Keratinocyte (primary cell): ENCODE measurements at places on chromosomes 2 and 18.

GRCh38 chr2:32711219-32711618 is 83.4 kb downstream of the TTC27 start:
- no peak for DNase-seq

DNA sequence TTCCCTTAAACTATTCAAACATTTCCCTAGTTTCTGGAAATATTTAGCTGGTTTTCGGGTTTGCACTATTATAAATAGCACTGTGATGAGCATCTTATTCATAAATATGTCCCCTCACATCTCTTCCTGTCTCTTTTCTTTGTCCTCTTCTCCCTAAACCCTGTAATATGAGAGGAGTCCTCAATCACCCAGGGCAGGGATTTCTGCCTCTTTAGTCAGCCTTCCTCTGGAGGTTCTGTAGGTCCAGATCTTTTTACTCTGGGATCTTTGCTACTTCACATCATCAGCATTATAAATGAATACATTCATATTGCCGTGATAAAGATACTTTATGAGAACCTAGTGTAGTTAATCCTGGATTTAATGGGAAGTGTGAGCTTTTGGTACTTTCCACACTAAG is 87.9 kb upstream of the TTN start:
- no peak for DNase-seq

DNA sequence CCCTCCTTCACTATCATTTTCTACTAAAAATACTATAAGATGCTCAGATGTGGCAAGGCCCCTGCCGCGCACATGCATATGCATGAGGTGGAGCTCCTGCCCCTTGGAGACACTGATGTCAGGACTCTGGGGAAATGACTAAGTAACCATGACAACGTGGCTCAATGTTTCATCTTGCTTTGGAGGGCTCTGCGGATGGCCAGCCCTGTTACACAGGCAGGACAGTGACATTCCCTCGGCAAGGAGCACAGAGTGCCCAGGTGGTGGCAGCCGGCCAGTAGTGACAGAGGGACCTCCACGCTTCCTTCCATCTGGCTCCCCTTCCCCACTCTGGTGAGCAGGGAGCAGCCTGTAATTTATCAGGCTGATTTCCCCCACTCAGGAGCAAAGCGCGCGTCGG is 364.1 kb downstream of the SS18 start:
- DNase-seq: no peak

DNA sequence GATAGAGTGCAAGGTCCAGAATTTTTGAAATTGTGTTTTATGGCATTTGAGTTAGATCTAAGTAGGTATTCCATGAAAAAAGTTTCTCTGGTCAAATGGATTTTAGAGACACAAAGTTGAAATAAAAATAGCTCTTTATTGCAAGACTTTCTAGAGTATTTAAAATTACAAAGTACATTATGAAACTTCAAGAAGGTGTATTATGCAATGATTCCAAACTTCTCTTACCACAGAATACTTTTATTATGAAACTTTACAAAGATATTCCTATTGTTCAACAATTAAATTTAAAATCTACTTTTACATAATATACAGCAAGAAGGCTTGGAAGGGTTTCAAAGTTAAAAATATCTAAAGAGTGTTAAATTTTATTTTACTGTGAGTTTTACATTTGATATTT is 65.9 kb downstream of the CALCRL start:
- DNase-seq: no peak

DNA sequence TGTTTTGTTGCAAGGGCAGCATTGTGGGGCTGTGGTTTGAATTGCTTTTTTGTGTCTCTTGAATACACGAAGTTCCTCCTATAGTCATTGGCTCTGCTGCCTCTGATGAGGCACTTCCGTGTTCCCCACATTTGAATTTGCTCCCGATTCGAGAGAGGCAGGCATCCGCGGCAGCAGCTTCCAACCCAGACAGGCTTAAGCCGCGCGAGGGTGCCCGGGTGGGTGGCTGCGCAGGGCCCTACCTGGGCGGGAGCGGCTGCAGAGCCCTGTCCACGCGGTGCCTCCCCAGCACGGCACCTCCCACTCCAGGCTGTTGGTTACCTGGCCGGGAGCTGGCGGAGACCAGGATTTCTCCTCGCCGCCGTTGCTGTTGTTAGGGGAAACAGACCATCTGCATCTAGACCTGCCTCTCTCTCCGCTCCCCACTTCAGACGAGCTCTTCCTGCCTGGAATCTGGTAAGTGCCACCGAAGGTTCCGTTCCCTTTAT is 151.3 kb downstream of the NEDD4L start:
- DNase-seq: no peak

DNA sequence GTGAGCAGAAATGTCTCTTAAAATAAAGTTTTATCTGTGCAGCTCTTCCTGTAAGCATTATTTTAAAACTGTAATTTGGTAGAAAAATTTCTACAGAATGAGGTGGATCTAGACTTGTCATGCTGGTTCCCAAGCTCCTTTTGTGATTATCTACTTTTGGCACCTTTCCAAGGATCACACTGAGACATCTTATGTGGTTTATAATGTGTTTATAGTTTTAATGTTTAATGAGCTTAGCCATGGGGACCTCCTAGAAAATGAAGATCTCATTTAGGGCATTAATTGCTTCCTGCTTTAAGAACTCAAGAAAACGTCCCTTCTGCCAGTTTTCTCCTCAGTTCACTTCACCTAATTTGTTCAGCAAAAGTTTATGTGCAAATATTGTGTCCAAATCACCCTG is 468.4 kb downstream of the SUCLG1 start:
- no peak for DNase-seq

DNA sequence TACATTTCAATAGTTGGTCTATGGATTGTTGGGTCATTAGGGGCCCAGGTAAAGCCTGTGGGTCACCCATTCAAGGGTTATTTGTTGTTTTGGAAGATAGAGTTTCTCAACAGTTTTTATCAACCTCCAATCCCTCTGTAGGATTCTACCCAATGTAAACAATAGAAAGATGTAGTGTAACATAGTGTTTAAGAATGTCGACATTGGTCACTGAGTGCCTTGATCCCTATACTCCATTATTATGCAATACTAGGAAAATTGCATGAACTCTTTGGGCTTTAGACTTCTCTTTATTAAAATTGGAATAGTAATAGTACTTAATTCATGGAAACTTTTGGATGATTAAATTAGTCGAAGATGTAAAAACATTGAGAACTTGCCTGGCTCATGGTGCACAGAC is 292.1 kb downstream of the GPD2 start:
- no peak for DNase-seq
